ENCODE measurements at places on chromosomes 1 and 21.
A peak's percentile ranks its signal among the peaks of the same experiment; 100 is the strongest.

GRCh38 chr1:9900142-9901043, 9.7 kb downstream of the CTNNBIP1 start:
- no peak for DNase-seq

- DNase-seq = no peak
Observed at GRCh38 chr1:156075162-156075561, 7.1 kb downstream of the MEX3A start.

DNA sequence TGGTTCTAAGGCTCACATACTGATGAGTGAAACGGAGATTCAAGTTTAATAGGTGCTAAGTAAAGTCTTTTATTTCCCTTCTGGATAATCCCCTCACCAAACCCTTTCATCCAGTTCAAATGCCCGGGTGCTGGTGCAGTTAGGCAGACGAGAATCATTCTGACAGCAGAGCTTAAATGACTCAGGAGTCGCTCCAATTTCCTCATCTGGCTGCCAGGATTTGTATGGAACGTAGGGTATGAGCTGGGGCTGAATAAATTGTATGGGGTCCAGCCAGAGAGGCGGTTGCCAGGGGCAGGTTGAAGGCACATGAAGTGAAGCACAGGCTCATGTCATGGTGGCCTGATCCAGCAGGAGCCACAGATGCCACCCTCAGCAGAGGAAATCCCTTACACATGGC, 76.0 kb downstream of the PAPPA2 start:
- DNase-seq = no peak

DNA sequence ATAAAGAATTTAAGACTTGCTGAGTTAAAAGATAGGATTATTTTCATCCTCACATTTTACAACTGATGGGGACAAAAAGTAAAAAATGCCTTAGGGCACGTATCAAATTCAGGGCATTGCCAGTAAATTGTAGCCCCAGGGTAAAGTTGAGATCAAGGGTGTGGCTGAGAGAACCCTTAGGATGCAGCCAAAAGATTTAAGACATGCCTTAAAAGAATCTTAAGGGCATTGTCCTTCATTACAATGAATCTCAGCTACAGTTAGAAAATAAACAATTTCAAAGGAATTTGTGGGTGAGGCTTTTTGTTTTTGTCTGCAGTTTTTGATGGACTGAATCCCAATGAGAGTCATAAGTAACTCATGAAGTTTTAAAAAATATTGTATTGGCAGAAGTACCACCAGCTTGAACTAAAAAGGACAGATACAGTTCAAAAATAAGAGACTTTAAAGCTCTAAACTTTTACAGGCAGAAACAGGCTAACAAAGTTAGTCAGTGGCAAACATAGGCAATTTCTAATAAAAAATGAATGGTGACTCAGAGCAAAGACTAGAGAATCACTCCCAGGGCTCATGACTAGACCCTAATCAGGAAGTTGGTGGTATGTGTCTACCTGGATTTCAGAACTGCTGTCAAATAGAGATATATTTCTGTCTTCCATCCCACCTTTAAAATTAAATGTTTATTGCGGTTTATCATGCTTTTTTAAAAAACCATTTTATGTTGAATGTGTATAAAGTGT, 165.1 kb upstream of the SNX7 start:
- DNase-seq = no peak

DNA sequence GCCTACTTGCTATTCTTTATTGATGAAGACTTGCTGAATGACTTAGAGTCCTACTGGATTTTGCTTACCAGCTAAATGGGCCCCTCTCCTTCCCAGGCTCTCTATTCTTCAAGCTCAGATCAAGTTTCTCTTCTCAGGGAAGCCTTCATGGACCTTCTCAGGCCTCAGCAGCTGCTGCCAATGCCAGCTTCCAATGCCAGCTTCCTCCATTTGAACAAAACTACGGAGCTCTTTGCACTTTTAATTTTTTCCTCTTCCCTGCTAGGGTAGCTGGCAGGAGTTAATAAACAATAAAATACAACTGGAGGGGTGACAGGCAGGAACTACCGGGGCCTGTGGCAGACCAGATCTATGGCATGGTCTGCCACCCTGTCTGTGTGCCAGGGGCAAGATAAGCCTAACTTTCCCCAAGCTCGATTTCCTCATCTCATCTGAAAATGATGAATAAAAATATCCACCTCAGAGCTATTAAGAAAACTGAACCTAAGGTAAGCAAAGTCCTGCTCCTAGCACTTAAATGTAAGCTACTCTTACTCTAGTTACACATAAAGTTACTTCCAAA, 995 bp upstream of the IPO13 start:
- DNase-seq = no peak

- DNase-seq = no peak
Observed at GRCh38 chr1:77415579-77415978, 133.8 kb downstream of the AK5 start.

DNA sequence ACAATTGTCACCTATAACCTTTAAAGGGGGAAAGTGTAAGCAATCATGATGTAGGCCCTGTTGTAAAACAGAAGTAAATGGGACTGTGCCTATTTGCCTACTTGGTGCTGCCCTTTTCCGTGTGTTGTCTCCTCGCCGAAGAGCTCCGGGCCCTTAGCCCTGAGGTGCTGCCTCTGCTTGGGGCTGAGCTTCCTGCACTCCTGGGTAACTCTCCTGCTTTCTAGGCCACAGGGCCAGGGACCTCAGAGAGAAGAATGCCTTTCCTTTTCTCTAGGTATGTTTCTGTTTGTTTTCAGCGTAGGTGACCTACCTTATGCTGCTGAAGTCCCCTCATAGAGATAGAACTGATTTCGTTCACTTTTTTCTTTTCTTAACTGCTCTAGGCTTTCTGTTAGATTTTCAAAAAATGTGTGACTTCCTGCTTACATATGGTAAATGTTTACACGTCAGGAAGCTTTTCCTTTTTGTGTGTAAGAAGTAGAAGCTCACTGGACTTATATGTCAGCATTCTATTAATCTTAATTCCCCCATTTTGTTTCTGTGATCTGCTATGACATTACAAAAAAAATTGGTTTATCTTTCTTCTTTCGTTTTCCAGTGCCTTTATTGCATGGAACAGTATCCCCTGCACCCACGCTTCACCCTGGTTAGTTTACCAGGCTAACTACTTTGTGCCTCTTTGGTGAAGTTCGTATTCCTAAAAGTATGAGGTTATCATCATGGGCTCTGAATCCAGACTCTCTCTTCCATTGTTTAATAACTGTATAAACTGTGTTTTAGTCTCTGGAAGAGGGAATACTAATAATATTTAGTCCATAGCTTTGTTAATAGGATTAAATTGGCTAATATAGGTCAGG, 61.7 kb downstream of the ITSN1 start:
- DNase-seq = no peak

DNA sequence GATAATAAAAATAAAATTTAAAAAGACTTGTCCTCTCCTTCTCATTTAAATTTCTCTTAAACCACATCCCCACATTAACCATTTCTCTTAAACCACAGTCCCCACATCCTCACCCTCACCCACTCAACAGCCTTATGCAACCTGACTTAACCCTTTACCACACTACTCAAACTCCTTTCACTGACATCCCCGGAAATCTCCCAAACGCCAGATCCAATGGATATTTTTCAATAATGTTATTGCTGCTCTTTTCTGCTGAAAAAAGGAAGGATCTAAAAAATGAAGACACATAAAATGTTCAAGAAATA, 54.2 kb upstream of the EEIG2 start:
- no peak for DNase-seq

- no peak for DNase-seq
Observed at GRCh38 chr1:175079338-175079737, 11.7 kb downstream of the TNN start.

- no peak for DNase-seq
Observed at GRCh38 chr1:230587061-230587460, 55.2 kb upstream of the COG2 start.

- DNase-seq = no peak
Observed at GRCh38 chr1:66353257-66353656, 180.7 kb upstream of the SGIP1 start.

- DNase-seq = no peak
Observed at GRCh38 chr1:82116105-82116504, 315.4 kb downstream of the ADGRL2 start.

DNA sequence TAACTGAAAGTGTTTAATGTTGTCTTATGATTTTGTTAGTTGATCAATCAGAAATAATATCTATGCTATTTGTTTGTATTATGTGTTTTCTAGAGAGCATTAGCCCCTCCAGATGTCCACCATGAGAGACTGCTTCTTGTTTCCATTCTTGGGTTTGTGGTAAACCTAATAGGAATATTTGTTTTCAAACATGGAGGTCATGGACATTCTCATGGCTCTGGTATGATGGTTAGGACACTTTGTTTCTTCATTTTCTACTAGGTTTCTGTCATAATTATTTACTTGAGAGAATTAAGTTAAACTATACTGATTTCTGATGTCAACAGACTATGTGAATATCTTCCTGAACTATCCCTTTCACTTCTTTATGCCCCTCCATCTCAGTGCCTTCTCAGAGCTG, 16.1 kb downstream of the SLC30A7 start:
- no peak for DNase-seq

DNA sequence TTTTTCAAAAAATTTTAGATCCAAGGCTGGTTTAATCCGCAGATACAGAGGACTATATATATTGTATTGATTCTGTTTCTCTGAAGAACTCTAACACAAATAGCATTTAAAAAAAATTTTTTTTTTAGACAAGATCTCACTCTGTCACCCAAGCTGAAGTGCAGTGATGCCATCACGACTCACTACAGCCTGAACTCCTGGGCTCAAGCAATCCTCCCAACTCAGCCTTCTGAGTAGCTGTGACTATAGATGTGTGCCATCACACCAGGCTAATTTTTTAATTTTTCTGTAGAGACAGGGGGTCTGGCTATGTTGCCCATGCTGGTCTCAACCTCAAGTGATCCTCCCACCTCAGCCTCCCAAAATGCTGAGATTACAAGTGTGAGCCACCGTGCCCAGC, 3.0 kb downstream of the ANKRD45 start:
- DNase-seq = no peak

DNA sequence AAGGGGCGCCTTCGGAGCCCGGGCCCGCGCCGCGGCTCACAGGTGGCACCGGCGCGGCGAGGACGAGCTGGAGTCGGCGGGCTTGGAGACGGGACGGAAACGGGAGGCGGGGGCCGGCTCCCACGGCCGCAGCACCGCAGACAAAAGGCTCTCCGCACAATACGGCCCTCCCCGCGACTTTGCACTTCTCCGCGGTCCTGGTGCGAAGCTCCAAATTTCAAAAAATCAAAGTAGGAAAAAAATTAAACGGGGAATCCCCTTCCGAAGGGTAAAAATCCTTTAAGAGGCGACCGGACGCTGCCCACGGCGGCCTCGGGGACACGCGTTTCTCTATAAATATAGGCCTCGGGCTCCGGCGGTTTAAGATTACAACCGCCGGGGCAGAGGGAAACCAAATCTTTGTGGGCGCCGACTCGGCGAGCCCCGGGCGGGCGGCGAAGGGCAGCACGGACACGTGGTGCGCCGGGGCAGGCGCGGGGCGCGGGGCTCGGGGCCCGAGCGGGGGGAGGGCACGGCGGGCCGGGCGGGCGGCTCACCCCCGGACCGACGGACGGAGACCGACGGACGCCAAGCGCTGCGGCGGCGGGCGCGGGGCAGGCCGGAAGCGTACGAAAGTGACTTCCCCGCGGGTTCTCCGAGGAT, 453 bp downstream of the PABPC4 start:
- peak; percentile 34 for DNase-seq

DNA sequence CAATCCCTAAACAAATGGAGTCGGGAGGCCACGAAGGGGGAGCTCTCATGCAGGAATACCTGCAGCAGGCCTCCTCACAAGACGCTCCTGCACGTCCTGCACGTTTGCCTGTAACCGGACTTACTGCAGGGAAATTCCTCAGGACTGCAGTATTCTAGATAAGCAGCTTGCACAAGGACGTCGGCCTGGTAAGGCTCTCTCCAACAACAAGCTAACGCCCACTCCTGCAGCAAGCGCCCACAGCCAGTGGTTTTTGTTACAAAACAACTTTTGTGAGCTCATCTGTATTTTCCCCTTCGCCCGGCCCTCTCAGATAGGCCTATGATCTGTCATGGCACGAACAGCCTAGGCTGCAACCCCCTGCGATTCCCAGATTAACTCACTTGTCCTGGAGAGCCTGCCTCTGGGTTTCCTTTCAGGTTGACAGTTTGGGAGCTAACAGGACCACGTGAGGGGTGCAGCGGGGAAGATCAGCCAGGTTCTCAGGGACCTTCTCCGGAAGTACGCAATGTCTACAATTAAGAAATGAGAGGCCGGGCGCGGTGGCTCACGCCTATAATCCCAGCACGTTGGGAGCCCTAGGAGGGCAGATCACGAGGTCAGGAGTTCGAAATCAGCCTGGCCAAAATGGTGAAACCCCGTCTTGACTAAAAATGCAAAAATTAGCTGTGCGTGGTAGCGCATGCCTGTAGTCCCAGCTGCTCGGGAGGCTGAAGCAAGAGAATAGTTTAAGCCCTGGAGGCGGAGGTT, 921 bp upstream of the MIB2 start:
- peak; percentile 71 for DNase-seq

DNA sequence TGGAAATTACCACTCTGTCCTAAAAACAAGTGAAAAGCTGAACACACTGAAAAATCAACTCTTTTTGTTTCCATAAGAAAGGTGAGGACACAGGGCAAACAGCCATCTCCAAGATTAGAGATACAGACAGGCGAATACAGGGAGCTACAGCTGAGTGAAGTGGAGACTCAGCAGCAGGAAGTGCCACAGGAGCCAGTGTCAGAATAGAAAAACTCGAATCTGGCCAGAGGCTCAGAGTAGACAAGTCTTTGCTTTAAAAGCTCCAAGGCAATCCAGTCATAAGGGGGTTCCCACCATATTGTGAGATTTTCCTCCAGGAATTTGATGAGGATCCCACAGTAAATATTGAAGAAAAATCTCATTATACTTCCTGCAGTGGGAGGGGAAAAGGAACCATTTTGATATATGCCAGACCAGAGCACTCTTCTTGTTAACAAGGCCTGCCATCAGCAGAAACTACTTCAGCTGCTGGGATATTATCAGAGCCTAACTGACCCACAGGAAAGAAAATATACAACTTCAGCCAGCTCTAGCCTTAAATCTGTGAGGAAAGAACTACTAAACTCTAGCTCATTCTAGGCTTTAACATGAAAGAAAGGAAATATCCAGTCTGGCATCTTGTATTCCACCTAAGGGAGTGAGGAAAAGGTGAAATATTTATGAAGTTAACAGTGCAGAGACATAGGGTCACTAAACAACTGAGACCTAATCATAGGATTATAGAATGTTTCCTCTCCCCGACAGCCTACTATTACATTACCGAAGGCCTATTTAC, 256.2 kb upstream of the OLFM3 start:
- no peak for DNase-seq

GRCh38 chr1:86455073-86455472, 13.7 kb upstream of the CLCA1 start:
- no peak for DNase-seq

DNA sequence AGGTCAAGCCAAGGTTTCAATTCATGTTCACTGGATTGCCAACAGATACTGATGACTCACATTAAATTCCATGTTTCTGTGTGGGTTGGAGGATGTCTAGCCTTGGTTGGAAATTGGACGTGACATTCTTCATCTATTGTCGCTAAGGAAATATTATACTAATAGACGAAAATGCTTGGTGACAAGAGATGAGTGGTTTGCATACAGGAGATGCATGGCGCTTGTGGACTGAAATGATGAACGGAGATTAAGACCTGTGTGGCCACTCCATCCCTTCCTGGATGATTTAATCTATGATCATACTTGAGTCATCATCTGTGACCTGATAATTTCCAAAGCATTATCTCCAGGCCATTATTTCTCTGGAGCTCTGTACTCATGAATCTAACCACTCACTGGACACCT, 97.0 kb upstream of the CD34 start:
- no peak for DNase-seq
